ENCODE measurements at places on chromosomes 7 and 10. TPM values are rescaled to one million over a fixed set of nuclear protein-coding genes. Genes with fewer than 3 reads are reported as not detected.

Gene COL1A2
- 2,828 TPM for total RNA-seq

Gene TMEM243
- total RNA-seq: 35.8 TPM

Gene MPP7
- total RNA-seq: 0.43 TPM

Gene DOCK4
- 43.6 TPM for total RNA-seq

Gene NPTX2
- total RNA-seq: 0.43 TPM

DNA sequence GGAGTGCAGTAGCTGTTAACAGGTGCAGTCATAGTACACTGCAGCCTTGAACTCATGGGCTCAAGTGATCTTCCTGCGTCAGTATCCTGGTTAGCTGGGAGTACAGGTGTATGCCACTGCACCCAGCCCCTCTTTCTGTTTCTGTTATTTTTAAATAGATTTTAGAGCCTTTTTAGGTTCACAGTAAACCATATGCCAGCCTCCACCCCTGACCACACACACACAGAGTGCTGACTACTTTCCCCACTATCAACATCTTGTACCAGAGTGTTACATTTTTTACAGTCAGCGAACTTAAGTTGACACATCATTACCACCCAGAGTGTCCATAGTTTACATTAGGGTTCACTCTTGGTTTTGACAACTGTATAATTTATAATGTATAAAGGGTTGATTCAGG is 32.1 kb downstream of the MARCHF5 start:
- DNase-seq: no peak

GRCh38 chr7:84108119-84108518 is 86.5 kb downstream of the SEMA3A start:
- no peak for DNase-seq

DNA sequence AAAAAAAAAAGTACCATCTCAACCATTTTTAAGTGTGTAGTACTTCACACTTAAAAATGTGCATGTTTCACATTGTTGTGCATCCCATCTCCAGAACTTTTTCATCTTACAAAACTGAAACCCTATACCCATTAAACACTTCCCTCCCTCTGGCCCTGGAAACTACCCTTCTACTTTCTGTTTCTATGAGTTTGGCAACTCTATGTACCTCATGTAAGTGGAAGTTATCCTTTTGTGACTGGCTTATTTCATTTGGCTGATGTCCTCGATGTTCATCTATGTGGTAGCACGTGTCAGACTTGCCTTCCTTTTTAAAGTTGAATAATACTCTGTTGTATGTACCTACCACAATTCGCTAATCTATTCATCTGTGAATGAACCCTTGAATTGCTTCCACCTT is 12.2 kb downstream of the KCNMA1 start:
- DNase-seq: peak; percentile 51

GRCh38 chr10:33455029-33455428 is 120.6 kb upstream of the NRP1 start:
- DNase-seq: no peak

- no peak for DNase-seq
Measured at GRCh38 chr7:146894927-146895326, 778.3 kb downstream of the CNTNAP2 start.

Data from fibroblast of villous mesenchyme (primary cell).